OCI-M1 (cell line): ENCODE measurements at places on chromosomes 12 and 14.
A peak's percentile ranks its signal among the peaks of the same experiment; 100 is the strongest.

DNA sequence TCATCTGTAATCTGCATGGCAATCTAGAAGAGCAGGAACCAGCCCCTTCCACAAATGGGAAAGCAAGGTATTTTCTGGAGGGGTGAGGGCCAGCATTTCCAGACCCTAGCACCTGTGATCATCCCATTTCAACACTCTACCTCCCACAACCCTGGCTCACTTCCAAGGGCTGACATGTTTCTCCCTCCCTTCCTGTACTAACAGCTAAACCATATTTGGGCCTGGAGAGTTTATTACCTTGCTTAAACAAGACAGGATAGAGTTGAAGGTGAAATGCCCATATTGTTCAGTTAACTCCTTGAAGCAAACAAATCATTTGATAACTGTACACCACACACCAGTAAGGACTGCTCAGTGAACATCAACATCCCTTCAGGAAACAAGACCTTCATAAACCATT is 158.4 kb downstream of the PPM1H start:
- DNase-seq = no peak

DNA sequence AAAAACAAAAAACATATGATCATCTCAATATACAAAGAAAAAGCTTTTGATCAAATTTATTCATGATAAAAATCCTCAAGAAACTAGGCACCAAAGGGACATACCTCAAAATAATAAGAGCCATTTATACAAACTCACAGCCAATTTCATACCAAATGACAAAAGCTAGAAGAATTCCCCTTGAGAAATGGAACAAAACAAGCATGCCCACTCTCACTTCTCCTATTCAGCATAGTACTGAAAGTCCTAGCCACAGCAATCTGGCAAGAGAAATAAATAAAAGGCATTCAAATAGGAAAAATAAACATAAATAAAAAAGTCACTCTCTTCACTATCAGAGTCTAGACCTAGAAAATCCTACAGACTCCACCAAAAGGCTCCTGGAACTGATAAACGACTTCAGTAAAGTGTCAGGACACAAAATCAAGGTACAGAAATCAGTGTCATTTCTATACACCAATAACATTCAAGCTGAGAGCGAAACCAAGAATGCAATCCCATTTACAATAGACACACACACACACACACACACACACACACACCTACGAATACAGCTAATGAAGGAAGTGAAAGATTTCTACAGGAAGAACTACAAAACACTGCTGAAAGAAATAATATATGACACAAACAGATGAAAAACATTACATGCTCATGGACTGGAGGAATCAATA is 1486.2 kb upstream of the SEL1L start:
- DNase-seq = no peak

- DNase-seq = peak; percentile 50
Measured at GRCh38 chr12:16189849-16190248, 87.6 kb downstream of the SLC15A5 start.

GRCh38 chr12:131105736-131106348 is 152.1 kb downstream of the ADGRD1 start:
- DNase-seq = no peak

- no peak for DNase-seq
Measured at GRCh38 chr12:32366714-32367113, 32.6 kb upstream of the FGD4 start.

DNA sequence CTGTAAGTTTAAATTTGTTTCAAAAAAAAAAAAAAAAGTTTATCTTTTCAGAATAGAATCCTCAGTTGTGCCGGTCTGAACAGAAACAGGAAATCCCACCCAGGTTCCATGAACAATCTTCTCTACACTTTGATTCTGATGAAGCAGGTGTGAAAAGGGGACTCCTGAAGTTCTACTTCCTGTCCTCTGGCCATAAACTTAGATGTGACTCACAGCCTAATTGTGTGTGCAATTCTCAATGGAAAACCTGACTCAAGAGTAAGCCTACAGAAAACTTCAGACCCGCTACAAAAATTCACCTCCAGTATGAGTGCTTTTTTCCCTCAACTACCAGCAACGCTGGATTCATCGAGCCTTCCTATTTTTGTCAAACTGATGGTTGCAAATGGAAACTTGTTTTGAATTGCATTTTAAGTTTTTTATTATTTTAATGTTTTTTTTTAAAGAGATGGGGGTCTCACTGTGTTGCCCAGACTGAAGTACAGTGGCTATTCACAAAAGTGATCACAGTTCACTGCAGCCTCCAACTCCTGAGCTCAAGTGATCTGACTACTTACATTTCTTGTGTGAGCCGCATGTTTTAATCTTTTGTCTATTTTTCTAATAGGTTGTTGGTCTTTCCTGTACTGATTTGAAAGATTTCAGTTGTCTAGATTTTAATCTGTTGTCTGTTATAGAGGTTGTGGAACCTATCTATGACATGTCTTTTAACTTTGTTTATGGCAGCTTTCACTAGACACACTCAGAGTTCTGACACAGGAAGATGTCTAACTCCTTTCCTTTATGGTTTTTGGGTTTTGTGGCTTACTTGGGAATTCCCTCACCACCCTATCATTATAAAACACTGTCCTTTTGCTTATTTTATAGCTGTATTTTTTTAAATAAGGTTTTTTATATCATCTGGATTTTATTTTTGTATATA is 37.6 kb downstream of the ATG14 start:
- no peak for DNase-seq
